ENCODE measurements at places on chromosomes 11 and 22. TPM values are rescaled to one million over a fixed set of nuclear protein-coding genes. Genes with fewer than 3 reads are reported as not detected.

LMO1 gene
- not detected for total RNA-seq

LRP4 gene
- total RNA-seq: 1.0 TPM

EMSY gene
- total RNA-seq: 44.2 TPM

MYOD1 gene
- not detected for total RNA-seq

OR51B4 gene
- 6.9 TPM for total RNA-seq

CTSF gene
- total RNA-seq: 11.3 TPM

CHADL gene
- total RNA-seq: not detected

OR51E2 gene
- total RNA-seq: 0.37 TPM

MYBPC3 gene
- not detected for total RNA-seq

CHRDL2 gene
- total RNA-seq: not detected

CYP2R1 gene
- total RNA-seq: 22.9 TPM

TREH gene
- total RNA-seq: not detected

NLRP6 gene
- total RNA-seq: not detected

P4HA3 gene
- total RNA-seq: 0.27 TPM

IL10RA gene
- not detected for total RNA-seq

RFPL3 gene
- not detected for total RNA-seq

ARL2 gene
- 271 TPM for total RNA-seq

PNPLA3 gene
- total RNA-seq: 5.2 TPM
